Naive thymus-derived CD4-positive, alpha-beta T cell (primary cell): ENCODE measurements at places on chromosomes 4 and X.

GRCh38 chr4:21819086-21819485 is 129.5 kb downstream of the KCNIP4 start:
- no peak for DNase-seq

DNA sequence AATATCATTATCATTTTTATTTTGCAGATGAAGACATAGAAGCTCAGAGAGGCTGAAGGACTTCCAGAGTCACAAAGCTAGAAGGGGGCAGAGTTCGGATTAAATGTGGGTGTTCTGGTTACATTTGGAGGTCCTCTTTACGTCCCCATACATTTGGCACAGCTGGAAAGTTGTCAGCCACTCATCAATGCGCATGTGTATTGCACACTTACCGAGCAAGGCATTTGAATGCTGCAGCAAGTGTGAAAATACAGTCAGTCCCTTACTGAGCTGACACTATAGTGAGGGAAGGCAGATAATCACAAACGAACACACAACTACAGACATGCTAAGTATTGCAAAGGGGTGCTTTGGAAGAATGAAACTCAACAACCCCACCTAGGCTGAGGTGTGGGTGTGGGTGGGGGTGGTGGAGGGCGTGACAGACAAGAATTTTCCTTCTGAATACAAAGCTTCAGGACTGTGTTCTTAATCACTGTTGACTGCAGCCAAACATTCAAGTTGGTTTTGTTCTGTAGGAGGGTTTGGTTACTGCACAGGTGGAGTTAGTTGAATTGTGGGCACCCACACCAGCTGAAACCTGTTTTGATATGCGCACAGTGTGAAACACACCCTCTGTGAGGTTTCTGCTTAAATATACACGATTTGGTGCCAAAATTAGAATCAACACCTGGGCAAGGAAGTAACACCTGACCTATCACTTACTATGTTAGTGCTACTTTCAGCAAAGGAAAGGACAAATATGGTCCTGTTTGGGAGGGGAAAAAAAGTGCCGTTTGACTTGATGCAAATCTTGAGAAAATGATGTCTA is 72.4 kb downstream of the COQ2 start:
- peak; percentile 89 for DNase-seq

DNA sequence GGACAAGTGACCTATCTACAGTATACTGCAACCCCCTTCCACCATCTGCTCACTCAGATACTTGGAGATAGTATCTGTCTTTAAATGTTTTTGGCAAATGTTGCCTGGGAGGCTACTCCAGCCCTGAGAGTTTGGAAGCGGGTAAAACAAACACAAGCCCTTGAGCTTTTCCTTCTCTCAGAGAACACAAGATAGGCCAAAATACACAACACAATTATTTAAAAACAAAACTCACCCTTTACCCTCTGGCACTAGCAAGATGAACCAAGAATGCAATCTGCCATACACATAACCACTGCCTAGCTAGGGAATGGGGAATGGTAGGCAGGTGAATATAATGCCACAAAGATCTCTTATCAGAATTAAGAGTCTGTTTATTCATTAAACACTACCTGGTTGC is 324.7 kb upstream of the FAM47C start:
- no peak for DNase-seq

DNA sequence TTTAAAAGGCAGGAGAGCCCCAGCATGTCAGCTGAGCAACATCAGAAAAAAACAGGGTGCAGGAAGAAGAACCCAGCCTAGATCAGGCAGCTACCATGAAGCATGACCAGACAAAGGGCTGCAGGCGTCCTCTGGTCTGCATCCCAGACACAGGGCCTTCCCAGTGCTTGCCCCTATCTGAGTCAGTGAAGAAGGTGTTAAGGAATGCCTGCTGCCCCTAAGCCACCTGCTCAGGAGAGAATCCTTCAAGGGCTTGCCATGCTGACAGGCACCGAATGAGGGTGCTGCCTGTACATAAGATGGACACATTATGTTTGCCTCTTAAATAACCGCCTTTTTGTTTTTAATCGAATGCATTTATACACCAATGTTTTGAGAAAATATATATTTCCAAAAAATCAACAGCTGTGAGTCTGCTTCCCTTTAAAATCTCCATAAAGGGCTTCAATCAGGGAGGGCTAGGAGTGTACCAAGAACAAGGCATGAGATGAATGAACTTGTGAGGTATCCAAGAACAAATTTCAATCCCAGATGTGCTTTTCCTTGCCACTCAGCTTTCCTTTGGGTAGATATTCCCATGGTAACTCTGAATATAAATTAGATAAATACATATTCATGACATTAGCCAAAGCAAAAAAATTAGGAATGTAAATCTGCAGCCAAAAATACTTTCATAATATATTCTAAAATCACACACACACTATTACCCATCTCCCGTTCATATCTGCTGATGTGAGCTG is 85.1 kb downstream of the SLC9A7 start:
- DNase-seq = no peak

GRCh38 chrX:140165849-140166248 is 200.5 kb upstream of the CXorf66 start:
- no peak for DNase-seq

GRCh38 chr4:2378401-2378800 is 40.0 kb downstream of the ZFYVE28 start:
- no peak for DNase-seq

- no peak for DNase-seq
Measured at GRCh38 chrX:9127986-9128385, 94.1 kb upstream of the FAM9B start.

- no peak for DNase-seq
Measured at GRCh38 chr4:114642173-114642780, 43.7 kb downstream of the UGT8 start.

DNA sequence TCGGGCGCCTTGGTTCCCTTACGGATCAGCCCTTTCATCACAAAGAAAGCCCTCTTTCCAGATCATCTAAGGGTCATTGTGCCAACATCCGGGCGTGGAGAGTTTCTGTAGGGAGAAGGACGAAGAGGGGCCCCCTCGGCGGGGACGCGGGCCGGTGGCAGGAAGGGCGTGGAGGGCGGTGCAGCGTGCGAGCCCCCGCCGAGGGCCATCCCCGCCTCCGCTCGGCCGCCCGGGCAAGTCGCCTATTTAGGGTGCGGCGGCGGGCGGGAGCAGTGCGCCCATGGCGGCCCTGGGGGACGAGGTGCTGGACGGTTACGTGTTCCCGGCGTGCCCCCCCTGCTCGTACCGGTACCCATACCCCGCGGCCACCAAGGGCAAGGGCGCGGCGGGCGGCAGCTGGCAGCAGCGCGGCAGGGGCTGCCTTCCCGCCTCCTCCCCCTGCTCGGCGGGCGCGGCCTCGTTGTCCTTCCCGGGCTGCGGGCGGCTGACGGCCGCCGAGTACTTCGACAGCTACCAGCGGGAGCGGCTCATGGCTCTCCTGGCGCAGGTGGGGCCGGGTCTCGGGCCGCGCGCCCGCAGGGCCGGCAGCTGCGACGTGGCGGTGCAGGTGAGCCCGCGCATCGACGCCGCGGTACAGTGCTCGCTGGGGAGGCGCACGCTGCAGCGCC is at the start of gene ZAR1:
Gene ZAR1 (plus strand): TSS at position 241 of the 668 bp plus-strand sequence. CDS start 40 bp downstream, at position 281.
- peak; percentile 3 for DNase-seq

DNA sequence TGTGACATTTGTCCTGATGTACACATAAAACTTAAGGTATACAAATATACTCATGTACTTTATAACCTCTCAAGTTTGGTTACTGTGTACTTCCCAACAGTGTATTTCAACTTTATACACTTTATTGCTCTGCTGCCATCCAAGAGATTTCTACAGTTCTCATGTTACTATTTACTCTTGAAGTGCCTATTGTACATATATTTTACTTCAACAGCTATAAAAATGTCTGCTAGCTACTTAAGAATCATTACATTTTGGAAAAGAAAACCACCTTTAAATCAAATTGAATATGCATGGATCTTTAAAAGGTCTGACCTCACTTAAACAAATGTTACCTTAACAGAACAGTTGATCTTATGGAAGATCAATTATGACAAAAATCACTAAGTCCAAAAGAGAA is 1056.4 kb downstream of the ADGRL3 start:
- no peak for DNase-seq

GRCh38 chrX:19863212-19863856 is 24.1 kb downstream of the SH3KBP1 start:
- no peak for DNase-seq

- DNase-seq = no peak
Measured at GRCh38 chr4:173410079-173410478, 11.2 kb upstream of the SCRG1 start.
